Fibroblast of villous mesenchyme (primary cell): ENCODE measurements at places on chromosomes 5 and 9. TPM values are rescaled to one million over a fixed set of nuclear protein-coding genes. Genes with fewer than 3 reads are reported as not detected.

DNA sequence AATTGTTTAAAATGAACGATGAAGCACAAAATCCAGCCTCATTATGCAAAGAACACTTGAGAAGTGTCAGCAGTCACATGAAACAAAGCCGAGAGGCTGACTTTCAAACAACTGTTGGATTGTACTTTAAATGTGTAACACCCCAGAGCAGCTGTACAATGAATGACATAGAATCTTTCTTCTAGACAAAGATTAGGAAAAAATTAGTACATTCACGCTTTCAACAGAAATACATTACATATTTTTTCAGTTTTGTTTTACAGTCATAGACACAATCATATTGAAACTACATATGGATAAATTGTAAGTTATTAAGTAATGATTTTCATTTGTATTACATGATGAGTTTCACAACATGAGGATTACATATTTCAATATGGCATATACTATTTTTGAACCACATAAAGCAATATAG is 10.6 kb upstream of the AGXT2 start:
- no peak for DNase-seq

Gene FBN2
- total RNA-seq: 81.6 and 137 TPM in 2 replicates

Gene MARCOL
- total RNA-seq: not detected in 2 replicates

DNA sequence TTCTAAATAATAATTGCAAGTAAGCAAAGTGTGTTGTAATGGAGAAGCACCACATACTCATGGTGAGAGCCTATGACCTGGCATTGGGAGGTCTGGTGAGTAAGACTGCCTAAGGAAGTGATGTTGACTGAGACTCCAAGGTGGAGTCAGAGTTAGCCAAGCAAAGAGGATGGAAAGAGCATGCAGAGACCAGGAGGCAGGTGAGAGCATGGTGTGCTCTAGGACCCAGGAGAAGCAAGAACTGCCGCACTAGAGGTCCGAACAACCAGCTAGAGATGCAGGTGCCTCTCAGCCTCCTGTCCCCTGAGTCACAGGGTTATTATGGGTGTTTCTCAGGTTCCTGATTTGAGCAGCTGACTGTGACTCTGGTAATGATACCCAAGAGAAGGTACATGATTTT is 27.3 kb downstream of the ANP32B start:
- peak; percentile 6 for DNase-seq

- DNase-seq: no peak
Observed at GRCh38 chr9:131965841-131966240, 113.8 kb downstream of the MED27 start.

GRCh38 chr9:126419475-126419874 is 92.8 kb downstream of the MVB12B start:
- no peak for DNase-seq

DNA sequence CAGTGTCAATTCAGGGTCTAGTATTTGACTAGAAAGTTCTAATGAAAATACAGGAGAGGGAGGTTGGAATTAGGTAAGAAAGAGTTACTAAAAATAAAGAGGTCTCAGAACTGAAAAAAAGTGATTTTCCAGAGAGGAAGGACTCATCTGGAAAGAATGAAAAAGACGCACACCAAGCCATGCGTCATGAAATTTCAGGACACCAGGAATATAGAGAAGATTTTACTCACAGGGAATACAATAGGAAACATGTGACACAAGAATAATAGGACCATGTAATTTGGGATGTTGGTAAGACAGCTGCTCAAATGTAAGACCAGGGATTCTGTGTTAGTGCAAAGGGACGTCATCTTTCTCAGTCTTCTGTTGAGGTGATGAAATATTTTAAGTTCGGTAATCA is 224.7 kb downstream of the GDNF start:
- DNase-seq: peak; percentile 55

- peak; percentile 95 for DNase-seq
Observed at GRCh38 chr9:129761293-129761900, 8.6 kb upstream of the PTGES start.

Gene SEMA6A
- total RNA-seq: 0.97 and 2.2 TPM in 2 replicates

GRCh38 chr5:127355337-127355736 is 64.7 kb downstream of the MEGF10 start:
- DNase-seq: no peak

- no peak for DNase-seq
Observed at GRCh38 chr5:10017786-10018185, 231.9 kb downstream of the ATPSCKMT start.

Gene PCDHB8
- under 0.01 TPM in 2 replicates for total RNA-seq

- DNase-seq: peak; percentile 36
Observed at GRCh38 chr5:124460642-124461041, 285.8 kb downstream of the ZNF608 start.

GRCh38 chr5:120771202-120771601 is 307.1 kb downstream of the PRR16 start:
- DNase-seq: no peak

Gene SNCAIP
- total RNA-seq: 19.0 and 32.5 TPM in 2 replicates

Gene DMRT3
- total RNA-seq: not detected in 2 replicates

DNA sequence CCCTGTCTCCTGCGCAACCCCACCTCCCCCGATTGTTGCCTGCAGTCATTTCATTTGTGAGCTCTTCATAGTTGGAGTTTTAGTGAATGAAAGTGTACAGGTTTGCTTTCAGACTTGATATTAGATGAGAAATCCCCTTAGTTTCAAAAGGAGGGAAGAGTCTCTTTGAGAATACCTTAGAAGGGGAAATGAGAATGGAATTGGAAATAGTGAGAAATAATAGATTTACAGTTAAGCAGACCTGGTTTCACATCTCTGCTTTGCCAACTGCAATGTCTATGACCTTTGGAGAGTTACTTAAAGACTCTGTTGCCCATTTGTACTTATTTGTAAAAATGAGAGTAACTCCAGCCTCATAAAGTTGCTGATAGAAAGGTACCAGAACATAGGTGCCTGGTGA is 120.4 kb downstream of the ZNF462 start:
- DNase-seq: no peak

DNA sequence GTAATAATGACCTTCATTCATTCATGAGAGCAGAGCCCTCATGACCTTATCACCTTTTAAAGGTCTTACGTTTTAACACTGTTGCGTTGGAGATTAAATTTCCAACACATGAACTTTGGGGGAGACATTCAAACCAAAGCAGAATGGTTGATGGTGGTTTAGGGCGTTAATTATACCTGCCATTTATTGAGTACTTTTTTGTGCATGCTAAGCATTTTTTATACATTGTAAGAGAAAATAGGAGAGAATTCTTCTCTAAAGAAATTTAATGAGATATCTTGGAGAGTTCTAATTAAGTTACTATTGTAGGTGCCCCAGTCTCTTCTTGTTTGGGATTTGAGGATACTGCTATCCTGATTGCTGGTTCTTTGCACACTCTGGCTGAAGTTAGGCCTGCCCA is 12.4 kb downstream of the AP3S1 start:
- no peak for DNase-seq

DNA sequence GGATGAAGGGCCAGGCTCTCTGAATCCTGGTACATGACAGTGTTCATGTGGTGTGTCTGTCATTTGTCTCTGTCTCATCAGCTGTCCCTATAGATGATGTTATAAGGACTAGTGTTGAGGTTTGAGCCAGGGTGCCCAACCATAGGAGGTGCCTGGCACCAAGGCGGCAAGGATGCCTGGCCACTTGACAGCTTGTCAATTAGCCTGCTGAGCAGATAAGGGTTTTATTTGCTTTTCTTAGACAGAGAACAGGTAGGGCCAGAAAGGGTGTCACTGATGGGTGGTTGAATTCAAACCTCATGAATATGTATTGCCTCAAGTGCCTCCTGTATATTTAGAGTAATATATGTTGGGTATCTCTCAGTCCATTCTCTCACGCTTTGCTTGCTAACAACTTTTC is 30.1 kb upstream of the AUH start:
- no peak for DNase-seq

DNA sequence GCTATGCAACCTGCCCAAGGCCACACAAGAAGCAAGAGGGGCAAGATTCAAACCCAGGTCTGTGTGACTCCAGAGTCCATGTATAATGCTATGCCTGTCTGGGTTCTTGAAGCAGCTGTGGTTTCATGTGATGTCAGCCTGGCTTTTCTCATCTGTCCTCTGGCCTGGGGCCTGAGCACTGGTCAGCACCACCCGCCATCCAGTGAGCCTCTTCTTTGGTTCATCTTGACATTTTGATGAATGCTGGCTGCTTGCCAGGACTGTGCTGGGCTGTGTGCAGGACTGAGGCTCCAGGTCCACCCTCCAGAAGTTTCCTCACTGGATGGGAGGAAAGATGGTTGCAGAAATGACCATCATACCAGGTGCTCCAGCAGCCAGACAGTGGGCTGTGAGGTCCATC is 61.5 kb downstream of the TSTD2 start:
- DNase-seq: peak; percentile 91

Gene LCN6
- not detected in 2 replicates for total RNA-seq

GRCh38 chr9:75087289-75087823 is 599 bp downstream of the NMRK1 start:
- DNase-seq: peak; percentile 68

DNA sequence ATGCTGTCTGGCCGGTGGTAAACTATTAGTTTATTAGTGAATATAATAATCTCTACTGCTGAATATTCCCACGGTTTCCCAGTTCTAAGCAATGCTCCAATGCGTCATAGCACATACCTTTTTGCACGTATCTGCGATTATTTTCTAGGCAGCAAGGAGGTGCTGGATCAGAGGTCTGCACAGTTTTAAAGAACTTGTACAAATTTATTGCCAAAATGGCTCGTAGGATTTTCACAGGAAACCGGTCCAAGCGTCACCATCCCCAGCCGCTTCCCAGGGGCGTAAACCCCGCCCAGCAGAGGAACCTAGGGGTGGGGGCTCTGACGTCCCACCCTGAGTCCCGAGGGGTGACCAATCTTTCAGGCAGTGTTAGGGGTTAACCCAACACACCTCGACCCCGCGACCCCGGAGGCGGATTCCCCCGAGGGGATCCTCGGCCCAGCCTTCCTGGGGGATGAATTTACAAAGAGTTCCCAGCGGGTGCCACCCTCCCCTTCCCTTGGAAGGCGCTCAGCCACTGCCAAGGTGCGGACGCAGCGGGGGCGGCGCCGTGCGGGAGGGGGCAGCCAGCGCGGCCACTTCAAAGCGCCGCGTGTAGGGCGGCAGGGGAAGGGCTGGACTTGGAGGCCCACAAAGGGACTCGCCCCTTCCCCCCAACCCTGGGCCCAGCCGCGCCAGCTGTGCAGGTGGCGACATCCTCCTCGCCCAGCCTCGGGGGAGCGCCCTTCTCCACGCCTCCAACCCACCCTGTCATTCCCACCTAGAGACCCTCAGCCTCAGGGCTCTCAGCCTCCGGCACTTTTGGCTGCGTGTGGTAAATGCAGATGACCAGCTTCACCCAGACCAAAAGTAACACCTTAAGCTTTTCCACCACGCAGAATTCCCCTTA is 43.5 kb upstream of the TCF7 start:
- peak; percentile 34 for DNase-seq

DNA sequence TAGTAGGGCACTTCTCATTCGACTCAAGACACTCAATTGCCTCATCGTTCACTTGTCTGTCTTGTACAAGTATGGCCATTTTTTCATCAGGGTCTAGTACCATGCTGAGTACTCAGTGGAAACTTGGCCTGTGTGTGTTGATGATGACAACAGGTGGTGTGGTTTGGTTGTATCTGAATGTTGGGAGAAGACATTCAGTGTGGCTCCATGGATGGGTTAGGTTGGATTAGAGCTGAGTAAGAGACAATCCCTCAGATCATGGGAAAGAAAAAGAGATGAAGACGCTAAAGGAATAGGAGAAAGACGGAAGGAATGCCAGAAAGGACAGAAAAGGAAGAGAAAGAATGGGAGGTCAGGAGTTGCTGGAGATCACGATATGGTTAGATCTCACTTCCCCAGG is 17.0 kb downstream of the PCDH1 start:
- DNase-seq: no peak

DNA sequence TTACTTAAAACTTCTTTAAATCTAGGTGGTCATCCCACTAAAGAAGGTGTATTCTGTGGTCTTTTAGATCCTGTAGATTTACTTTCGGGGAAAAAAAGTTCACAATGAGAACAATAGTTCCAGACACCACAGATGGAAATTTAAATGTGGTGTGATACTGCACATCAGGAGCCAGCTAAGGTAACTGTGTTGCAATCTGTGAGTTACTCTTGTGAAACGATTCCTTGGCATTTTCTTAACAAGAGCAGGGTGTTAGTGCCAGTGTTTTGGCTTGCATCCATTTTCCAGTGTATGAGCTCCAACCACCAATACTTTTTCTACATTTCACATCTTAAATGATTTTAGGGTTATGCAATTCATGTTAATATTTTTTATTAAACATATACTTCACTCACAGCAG is 674.5 kb downstream of the CETN3 start:
- DNase-seq: peak; percentile 2

Gene MAMDC2
- total RNA-seq: 11.0 and 22.9 TPM in 2 replicates

Gene FCN2
- not detected in 2 replicates for total RNA-seq

DNA sequence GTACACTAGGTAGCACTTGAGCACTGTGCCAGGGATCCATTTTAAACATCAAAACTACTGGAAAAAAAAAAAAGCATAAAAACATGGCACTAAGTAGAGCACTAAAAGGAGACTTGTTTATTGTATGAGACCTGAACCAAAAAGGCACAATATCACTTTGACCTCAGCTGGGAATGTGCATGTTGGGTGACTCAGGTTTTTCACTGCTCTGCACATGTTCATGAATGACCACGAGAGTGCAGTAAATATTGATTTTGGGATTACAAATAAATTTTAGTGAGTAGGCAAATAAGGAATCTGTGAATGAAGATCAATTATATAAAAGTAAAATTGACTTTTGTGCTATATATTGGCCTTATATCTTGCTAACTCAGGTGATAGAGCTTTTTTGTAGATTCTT is 11.8 kb downstream of the RMI1 start:
- DNase-seq: peak; percentile 41

DNA sequence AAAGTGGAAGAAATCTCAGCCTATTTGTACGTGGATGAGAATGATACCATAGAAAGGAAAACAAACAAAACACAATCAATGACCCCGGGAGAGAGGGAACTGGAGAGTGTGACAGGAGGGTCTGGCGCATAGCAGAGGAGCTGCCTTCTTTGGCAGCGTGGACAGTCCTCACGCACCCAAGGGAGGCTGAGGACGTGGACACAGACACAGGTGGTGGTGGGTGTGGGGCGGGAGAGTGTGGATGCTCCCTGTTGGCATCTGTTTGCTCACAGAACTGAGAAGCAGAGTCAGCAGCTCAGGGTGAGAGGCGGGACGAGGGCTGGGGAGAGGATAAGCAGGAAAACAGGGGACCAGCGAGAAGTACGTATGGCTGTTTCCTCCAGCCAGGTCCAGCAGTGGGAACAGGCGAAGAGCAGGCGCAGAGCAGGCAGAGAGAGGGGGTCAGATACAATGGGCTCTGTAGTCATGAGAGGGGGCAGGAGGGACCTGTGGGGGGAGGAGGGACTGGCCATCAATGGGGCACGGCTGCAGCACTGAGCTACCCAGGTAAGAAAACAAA is 10.0 kb downstream of the CMBL start:
- DNase-seq: no peak

- DNase-seq: no peak
Observed at GRCh38 chr5:179411161-179411841, 66.0 kb upstream of the ADAMTS2 start.

GRCh38 chr5:138303372-138303771 is 28.2 kb downstream of the CDC25C start:
- DNase-seq: peak; percentile 43
